Panc1 (cell line): ENCODE measurements at places on chromosomes 16 and 17.

DNA sequence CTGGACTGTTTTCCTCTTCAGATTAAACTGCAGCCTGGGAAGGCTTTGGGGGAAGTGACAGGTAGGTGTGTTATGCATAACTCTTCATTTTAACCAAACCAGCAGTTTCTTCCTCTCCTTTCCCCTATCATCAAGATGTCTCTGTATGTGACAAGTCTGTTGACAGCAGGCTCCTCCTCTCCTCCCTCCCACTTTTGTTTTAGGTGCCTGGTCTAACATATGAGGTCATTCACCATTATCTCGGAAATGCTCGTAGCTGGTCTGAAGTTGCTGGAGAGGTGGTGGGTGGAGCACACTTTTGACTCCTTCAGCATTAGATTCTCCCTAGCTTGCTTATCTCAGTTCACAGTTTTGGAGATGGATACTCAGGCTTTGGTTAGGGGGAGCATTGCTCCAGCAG, 571.0 kb upstream of the EEF2KMT start:
- no peak for DNase-seq

GRCh38 chr16:68793401-68793857, 49.9 kb upstream of the TANGO6 start:
- no peak for DNase-seq

GRCh38 chr16:51524555-51525373, 373.7 kb upstream of the SALL1 start:
- no peak for DNase-seq

GRCh38 chr16:89031715-89032659, 55.0 kb upstream of the CBFA2T3 start:
- no peak for DNase-seq

GRCh38 chr16:52318302-52319009, 228.5 kb downstream of the TOX3 start:
- no peak for DNase-seq

GRCh38 chr17:47698749-47699535, 5.0 kb downstream of the TBKBP1 start:
- DNase-seq: no peak

- DNase-seq: no peak
Observed at GRCh38 chr16:75653922-75654321, 6.3 kb downstream of the TERF2IP start.

DNA sequence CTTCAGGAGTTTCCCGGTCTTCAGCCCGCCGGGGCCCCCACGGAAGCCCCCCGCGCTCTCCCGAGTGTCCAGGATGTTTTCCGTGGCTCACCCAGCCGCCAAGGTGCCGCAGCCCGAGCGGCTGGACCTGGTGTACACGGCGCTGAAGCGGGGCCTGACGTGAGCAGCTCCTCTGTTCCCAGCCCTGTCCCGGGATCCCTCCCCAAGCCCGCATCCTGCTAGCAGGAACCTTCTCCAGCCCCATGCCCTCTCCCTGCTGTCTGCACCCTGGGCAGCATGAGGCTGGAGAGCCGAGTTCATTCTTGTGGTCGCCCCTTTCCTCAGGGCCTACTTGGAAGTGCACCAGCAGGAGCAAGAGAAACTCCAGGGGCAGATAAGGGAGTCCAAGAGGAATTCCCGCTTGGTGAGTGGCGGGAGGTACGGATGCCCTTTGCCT, 10.1 kb downstream of the RIPOR1 start:
- DNase-seq: no peak

GRCh38 chr17:29225396-29225795, 21.3 kb upstream of the CRYBA1 start:
- DNase-seq: no peak

- DNase-seq: no peak
Observed at GRCh38 chr16:84881702-84882521, 62.1 kb downstream of the CRISPLD2 start.

GRCh38 chr17:1365445-1366039, 34.5 kb downstream of the YWHAE start:
- DNase-seq: peak; percentile 45

- DNase-seq: no peak
Observed at GRCh38 chr17:13973960-13974651, 95.2 kb upstream of the COX10 start.

DNA sequence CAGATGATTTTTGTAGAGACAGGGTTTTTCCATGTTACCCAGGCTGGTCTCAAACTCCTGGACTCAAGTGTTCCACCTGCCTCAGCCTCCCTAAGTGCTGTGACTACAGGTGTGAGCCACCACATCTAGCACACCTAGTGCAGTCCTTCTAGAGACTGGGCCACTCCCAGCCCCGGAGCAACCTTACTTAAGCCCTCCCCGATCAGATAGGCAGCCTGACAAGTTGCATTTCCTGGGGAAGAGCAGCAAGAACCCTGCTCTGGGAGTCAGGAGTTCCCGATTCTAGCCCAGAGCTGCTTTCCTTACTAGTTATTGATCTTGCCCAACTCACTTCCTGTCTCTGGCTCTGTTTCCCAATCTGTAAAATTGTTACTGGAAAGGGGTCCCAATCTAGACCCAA, 7.0 kb upstream of the NAGLU start:
- DNase-seq: no peak

- DNase-seq: no peak
Observed at GRCh38 chr16:58940609-58941008, 206.5 kb upstream of the GOT2 start.

DNA sequence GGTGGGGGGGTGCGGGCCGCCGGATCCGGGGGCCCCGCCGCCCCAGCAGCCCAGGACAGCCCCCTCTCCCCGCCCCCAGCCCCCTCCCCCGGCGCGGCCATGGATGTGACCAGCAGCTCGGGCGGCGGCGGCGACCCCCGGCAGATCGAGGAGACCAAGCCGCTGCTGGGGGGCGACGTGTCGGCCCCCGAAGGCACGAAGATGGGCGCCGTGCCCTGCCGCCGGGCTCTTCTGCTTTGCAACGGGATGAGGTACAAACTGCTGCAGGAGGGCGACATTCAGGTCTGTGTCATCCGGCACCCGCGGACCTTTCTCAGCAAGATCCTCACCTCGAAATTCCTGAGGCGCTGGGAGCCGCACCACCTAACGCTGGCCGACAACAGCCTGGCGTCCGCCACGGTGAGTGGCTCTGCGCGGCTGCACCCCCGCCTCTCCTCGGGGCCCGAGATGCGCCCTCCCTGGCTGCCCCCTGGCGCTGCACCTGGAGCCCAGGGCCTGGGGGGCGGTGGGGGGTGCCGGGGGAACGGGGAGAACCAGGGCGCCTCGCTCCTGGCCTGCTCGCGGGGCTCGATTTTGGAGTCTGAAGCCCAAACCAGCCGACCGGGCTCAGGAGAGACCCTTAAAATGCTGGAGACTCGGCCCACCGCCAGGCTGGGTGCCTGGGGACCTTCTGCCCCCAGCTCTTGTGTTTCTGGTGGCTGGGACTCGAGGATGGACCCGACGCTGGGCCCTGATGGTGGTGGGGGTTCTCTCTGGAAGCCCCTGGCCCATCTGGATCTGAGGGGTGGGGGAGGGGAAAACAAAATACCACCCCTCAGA, 744 bp downstream of the CMIP start:
- DNase-seq: no peak

DNA sequence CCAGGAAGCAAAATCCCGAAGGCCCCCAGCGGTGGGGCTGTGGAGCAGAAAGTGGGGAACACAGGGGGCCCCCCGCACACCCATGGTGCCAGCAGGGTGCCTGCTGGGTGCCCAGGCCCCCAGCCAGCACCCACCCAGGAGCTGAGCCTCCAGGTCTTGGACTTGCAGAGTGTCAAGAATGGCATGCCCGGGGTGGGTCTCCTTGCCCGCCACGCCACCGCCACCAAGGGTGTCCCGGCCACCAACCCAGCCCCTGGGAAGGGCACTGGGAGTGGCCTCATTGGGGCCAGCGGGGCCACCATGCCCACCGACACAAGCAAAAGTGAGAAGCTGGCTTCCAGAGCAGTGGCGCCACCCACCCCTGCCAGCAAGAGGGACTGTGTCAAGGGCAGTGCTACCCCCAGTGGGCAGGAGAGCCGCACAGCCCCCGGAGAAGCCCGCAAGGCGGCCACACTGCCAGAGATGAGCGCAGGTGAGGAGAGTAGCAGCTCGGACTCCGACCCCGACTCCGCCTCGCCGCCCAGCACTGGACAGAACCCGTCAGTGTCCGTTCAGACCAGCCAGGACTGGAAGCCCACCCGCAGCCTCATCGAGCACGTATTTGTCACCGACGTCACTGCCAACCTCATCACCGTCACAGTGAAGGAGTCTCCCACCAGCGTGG, 6.5 kb downstream of the CBX2 start:
- DNase-seq: no peak

DNA sequence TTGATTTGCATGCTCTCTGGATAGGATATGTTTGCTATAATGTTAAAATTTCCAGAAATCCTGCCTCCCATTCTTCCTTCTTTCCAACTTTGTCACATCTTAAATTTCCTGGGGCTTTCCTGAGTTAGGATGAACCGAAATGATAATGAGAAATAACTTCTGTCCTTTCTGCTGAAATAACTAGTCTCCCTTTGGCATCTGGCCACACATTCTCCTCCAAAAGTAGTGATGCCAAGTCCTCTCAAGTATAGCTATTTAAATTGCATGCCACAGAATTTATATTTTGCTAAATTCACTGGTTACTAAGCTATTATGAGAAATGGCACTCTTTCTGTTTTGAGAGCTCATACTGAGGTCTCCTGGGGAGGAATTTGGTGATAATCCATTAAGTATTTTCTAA, 30.6 kb downstream of the FAM20A start:
- no peak for DNase-seq

- DNase-seq: no peak
Observed at GRCh38 chr17:57534863-57535248, 210.2 kb downstream of the CCDC182 start.

- DNase-seq: no peak
Observed at GRCh38 chr17:17062866-17063265, 20.6 kb downstream of the MPRIP start.

- DNase-seq: peak; percentile 20
Observed at GRCh38 chr17:32936894-32937500, 9.0 kb downstream of the TMEM98 start.

- no peak for DNase-seq
Observed at GRCh38 chr17:41695954-41696757, 7.5 kb downstream of the EIF1 start.

DNA sequence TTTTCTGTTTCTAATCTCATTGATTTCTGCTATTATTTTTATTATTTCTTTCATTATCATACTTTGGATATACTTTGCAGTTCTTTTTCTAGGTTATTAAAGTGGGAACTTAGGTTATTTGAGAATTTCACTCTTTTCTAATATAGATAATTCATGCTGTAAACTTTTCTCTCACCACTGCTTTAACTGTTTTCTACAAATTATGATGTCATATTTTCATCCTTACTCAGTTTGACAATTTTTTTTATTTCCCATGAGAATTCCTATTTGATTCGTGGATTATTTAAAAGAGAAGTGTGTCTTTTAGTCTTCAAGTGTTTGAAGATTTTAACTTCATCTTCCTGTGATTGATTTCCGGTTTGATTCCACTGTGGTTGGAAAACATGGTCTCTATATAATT, 336.8 kb upstream of the SALL1 start:
- DNase-seq: no peak

GRCh38 chr16:17520561-17520960, 49.8 kb upstream of the XYLT1 start:
- DNase-seq: no peak

- no peak for DNase-seq
Observed at GRCh38 chr17:4947411-4948165, 742 bp downstream of the PFN1 start.
